ENCODE measurements at places on chromosomes 4 and X. TPM values are rescaled to one million over a fixed set of nuclear protein-coding genes. Genes with fewer than 3 reads are reported as not detected.

Gene HAND2
- not detected for total RNA-seq

Gene EDNRA
- total RNA-seq, result 9.3 TPM

Gene FGD1
- total RNA-seq, result 18.6 TPM

Gene IRS4
- 0.19 TPM for total RNA-seq

Gene RAB41
- not detected for total RNA-seq

Gene ADH7
- not detected for total RNA-seq

Gene AWAT2
- not detected for total RNA-seq

Gene MAGEA2B
- total RNA-seq, result 1.2 TPM

Gene TLL1
- 2.7 TPM for total RNA-seq

Gene CORIN
- total RNA-seq, result 0.20 TPM

Gene EVC2
- total RNA-seq, result 3.5 TPM

Gene PLP1
- 5.2 TPM for total RNA-seq

Gene SLC2A9
- total RNA-seq, result 0.62 TPM

Gene RPA4
- 0.48 TPM for total RNA-seq

Gene LDOC1
- total RNA-seq, result 49.9 TPM

Gene AFF2
- total RNA-seq, result 8.9 TPM

Gene ERCC6L
- total RNA-seq, result 0.55 TPM

Gene USP17L26
- not detected for total RNA-seq

Gene FAM53A
- total RNA-seq, result 3.4 TPM

Gene FAM47E
- total RNA-seq, result 0.54 TPM

Gene IBSP
- total RNA-seq, result not detected

Gene P2RY4
- total RNA-seq, result not detected

Gene CDKN2AIP
- total RNA-seq, result 11.6 TPM

Gene STS
- 4.6 TPM for total RNA-seq

Gene EPHA5
- total RNA-seq, result 1.3 TPM

Gene SLIT2
- 11.2 TPM for total RNA-seq

Gene NCAPG
- total RNA-seq, result 2.6 TPM

Gene FOXR2
- total RNA-seq, result not detected

Gene FGFBP2
- not detected for total RNA-seq

Gene HMX1
- total RNA-seq, result not detected

Gene FDCSP
- total RNA-seq, result not detected

Gene ATP11C
- total RNA-seq, result 20.1 TPM

Gene GYG2
- total RNA-seq, result 16.3 TPM

Gene GC
- total RNA-seq, result not detected

Gene RTL9
- total RNA-seq, result 0.91 TPM

Gene SYNPO2
- 4.7 TPM for total RNA-seq

Gene CHIC1
- 11.9 TPM for total RNA-seq

Gene CXCL8
- 1.5 TPM for total RNA-seq

Gene NHS
- total RNA-seq, result 8.1 TPM

Gene FHIP1A
- total RNA-seq, result 4.1 TPM

Gene CSAG1
- total RNA-seq, result 1.2 TPM

All from astrocyte (in vitro differentiated cells and primary cell).